ENCODE measurements at places on chromosomes 11 and 22.

DNA sequence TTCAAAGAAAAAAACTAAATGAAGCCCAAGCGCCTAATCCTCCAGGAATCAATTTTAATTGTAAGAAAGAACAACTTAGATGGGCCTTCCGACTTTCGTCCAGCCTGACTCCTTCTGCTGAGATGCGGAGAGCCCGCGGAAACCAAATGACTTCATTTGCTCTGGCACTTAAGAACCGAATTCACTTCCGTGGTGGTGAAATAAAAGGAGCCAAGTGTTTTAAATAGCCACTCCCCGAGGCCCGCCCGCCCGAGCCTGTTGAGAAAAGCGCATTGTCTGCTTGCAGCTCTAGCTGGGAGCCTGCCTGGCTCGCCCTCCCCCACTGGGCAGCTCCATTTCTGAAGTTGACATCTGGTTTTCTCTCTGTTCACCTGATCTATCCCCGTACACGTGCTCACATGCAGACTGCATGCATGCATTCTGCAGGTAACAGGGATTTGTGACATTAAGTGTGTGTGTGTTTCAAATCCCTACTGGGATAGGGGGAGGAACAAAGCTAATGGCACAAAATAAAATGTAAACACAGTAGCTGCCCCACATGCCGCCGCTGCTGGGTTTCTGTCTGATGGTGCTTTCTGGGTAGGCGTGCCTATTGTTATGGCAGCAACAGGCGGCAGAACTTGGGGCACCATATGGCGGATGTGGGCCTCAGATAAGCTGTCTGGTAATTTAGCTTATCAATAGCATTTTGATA lies 6.2 kb downstream of the TEAD1 start:
- peak; percentile 15 for DNase-seq

DNA sequence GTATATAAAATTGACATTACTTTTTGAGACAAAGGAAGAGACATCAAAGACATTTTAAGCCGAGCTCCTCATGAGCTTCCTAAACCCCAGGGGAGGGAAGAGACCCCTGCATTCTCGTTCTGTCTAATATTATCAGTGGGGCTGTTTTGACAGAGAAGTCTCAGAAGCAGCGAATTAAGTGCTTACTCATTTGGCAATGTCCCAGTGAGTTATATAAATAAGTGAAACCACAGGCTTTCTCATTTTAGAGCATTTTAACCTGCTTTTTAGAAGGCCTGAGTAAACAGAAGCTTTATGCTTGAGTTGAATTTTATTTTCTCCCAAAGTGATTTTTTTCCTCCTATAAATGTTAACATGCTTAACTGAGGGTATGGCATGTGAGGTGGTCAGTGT lies 23.2 kb upstream of the C1QTNF4 start:
- DNase-seq = no peak

- DNase-seq = no peak
Measured at GRCh38 chr11:118771547-118772288, 19.2 kb downstream of the DDX6 start.

DNA sequence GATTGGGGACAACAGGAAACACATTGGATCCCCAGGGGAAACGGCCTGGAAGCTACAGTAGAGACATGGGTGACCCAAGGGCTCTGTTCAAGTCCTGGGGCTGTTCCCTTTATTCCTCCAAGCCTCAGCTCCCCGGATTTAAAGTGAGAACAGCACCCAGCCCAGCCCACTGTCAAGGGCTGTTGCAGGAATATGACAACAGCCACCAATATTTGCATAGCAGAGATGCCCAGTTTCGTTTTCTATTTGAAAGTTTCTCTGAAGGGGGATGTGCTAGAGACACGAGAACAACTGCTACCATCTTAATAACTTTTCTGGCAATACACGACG lies 81.1 kb upstream of the WNT7B start:
- no peak for DNase-seq

DNA sequence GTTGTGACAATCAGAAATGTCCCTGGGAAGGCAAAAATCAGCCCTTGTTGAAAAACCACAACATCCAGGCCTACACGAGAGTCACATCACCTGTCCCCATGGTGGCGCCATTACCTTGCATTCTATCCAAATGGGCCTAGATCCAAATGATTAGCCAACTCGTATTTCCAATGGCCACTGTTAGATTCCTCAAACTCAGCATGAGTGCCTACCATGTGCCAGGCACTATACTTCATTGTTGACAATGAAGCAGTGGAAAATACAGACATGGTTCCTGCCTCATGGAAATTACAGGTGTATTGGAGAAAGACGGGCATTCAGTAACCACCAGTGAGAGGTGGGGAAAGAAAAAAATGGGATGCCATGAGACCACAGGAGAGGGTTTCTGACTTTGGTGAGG lies 29.8 kb upstream of the CREB3L1 start:
- peak; percentile 22 for DNase-seq

DNA sequence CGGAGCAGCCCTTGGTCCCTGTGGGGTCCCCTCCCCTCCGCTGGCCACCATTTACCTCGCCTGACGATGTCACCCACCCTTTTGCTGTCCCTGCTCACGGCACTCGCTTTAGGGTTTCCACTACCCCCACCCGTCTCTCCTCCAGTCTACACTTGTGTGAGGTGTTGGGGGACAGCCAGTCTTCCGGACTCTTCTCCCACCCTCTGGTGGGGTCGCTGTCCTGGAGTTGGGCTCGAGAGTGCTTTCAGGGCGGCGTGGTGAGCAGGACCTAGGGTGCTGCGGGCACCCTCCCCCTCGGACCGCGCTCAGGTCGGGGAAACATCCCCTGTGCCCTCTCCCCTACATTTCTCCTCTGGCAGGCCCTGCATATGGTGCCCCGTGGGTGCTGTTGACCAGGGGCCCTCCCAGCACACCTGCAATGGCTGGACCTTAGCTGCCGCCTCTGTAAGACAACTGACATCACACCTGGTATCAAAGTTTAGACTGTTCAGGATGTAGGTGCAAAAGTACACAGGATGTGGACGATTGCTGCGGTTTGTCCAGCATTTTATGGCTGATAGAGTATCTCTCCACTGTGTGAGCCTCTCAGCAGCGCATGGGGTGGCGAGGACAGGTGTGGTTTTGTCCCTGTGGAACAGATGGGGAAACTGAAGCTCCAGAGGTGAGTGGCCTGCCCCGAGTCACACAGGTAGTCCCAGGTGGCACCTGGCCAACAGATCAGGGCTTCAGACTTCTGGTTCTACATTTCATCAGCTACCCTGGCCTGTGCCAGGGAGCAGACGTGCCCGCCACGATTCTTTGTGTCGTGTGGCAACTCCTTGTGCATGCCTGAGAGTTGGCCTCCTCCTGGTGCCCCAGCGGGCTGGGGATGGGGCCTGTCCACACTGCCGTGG lies 1.2 kb downstream of the GRK2 start:
- no peak for DNase-seq

DNA sequence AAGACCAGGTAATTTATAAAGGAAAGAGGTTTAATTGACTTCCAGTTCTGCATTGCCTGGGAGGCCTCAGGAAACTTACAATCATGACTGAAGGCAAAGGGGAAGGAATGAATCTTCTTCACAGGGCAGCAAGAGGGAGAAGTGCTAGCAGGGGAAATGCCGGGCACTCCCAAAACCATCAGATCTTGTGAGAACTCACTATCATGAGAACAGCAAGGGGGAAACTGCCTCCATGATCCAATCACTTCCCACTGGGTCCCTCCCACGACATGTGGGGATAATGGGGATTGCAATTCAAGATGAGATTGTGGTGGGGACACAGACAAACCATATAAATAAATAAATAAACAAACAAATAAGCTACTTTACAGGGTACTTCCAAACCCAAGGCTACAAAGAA lies 28.8 kb upstream of the EXPH5 start:
- no peak for DNase-seq

DNA sequence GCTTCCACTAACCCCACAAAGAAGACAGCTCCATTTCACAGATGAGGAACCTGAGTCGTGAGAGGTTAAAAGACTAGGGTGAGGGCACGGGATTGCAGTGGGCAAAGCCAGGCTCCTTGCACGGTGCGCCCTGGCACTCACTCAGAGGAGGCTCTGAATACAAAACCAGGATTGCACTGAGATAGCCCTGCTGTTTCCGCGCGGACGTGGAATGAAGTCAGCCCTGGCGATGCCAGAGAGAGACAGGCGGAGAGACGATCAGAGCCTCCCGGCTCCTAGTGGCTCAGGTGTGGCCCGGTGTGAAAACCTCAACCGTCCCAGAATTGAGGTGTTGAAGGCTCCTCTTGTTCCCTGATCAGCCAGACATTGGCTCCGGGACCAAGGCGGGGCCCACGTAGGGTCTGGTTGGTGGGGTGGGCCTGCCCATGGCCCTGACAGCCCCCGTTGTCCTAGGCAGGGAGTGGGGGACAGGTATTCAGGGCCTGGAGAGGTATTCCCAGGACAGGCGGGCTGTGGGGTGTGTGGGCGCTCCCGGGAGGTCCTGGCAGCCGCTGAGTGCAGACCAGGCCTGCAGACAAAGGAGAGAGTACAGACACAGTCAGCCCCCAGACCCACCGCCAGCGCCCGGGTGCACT lies 43.1 kb upstream of the LINC01488 start:
- no peak for DNase-seq

GRCh38 chr11:59173080-59173963 lies 1.4 kb downstream of the DTX4 start:
- no peak for DNase-seq

- peak; percentile 89 for DNase-seq
Measured at GRCh38 chr11:65419772-65420481, 2.7 kb upstream of the NEAT1 start.

- DNase-seq = no peak
Measured at GRCh38 chr11:12449961-12450715, 72.8 kb downstream of the PARVA start.

GRCh38 chr11:113906038-113906437 lies 1.4 kb downstream of the HTR3B start:
- DNase-seq = no peak

DNA sequence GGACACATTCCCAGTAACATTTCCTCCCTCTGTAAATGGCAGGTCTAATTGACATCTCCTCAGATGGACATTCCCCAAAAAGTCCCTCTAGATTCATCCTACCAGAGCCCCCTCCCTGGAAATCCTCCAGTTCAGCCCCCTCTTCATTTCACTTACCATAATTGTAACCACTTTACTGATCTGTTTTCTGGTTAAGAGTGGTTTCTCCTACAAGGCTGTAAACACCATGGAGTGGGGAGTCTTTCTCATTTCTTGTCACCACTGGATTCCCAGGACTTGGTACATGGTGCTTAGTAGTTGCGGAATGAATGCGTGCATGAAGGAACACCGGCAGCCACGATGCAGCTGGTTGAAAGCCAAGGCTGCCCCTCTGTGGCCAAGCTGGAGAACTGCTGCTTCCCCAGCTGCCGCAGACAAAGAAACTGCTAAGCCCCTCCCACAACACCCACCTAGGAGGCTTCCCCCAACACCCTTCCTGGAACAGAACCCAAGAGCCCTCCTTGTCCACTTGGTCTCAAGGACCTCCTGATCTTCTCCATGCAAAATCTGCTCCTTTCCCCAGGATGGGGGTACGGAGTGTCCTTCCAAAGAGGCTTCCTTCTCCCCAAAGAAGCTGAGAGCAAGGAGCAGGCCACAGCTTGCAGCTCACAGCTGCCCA lies 18.6 kb upstream of the SCARF2 start:
- DNase-seq = peak; percentile 35

- no peak for DNase-seq
Measured at GRCh38 chr22:48580481-48580970, 1247.1 kb downstream of the BRD1 start.

DNA sequence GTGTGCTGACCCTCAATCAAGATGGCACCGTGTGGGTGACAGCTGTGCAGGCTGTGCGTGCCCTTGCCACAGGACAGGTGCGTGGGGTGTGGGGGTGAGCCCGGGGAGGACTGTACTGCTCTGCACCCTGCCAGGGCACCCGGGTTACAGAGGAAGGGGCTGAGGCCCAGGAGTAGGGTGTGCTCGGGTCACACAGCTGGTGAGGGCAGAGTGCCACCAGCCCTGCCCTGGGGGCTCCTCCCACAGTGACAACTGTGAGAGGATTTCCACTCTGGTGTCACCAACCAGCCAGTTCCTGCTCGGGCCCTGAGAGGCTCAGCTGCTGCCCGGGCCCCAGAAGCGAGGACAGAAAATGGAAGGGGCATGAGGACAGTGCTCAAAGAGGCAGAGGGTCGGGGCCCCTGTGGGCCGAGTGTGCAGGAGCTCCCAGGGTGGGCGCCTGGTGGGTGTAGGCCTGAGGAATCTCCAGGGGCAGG lies 20.5 kb downstream of the TRMU start:
- no peak for DNase-seq

- no peak for DNase-seq
Measured at GRCh38 chr11:15969281-15969680, 387.1 kb downstream of the SOX6 start.

DNA sequence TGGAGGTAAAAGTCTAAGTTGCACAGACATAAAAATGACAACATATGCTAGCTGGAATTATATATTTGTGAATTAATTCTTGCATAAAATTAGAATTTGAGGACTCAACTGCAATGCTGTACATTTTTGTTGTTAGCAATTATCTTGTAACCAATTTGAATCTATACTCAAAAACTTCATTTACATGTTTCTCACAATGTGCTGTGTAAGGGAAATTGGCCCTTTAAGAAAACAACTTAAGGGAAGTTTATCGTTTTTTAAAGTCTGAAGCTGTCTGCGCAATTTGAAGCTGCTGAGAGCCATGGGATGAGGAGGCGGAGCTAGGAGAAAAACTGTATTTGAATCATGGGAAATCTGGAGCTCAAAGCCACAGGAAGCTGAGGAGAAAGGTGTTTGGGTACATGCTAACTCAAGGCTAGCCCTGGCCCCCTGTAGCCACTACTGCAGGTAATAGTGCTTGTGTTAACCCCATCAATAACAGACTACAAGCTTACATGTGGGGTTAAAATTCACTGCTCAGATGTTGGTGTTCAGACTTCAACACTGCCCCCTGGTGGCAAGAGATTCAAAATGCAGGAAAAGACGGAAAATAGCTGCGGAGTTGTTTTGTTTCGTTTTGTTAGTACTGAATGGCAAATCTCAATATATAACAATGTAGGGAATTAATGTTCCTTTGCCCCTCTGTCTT lies 126.1 kb downstream of the BRD1 start:
- DNase-seq = no peak

DNA sequence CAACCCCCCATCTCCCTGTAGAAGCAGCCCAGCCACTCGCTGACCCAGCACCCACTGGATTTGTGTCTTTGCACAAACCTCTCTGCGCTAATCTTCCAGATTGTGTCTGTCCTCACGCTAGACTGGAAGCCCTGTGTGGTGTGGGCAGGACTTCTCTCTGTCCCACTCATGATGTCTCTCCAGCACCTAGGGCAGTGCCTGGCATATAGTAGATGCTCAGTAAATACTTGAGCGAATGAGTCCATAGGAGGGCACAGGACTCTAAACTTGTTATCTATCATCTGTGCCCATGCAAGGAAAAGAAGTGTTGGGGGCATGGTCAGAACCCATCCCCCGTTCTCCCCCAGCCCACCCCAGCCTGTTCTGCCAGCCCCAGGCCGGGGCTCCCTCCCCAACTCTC lies 22.9 kb downstream of the RPL3 start:
- DNase-seq = no peak

- no peak for DNase-seq
Measured at GRCh38 chr11:76707293-76707825, 36.8 kb upstream of the LRRC32 start.

DNA sequence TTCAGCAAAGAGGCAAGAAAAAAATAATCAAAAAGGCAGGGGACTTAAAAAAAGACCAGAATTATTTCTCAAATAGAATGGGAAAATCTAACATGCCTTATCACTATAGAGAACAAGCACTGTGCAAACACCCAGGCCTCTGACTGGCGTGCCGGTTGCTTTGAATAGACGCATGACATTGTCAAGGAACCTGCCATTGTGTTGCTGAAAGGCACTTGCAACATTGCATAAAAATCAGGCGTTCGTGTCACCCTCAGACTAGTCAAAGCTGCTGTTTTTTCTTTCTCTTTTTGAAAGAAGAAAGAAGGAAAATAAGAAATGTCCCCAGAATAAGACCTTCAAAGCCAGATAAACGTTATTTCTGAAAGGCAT lies 549.3 kb upstream of the CADM1 start:
- DNase-seq = no peak

Data from T-helper 2 cell (primary cell).